Upper lobe of left lung (tissue), 6 donors: ENCODE measurements at places on chromosomes 12 and 14.
A peak's percentile ranks its signal among the peaks of the same experiment; 100 is the strongest.

DNA sequence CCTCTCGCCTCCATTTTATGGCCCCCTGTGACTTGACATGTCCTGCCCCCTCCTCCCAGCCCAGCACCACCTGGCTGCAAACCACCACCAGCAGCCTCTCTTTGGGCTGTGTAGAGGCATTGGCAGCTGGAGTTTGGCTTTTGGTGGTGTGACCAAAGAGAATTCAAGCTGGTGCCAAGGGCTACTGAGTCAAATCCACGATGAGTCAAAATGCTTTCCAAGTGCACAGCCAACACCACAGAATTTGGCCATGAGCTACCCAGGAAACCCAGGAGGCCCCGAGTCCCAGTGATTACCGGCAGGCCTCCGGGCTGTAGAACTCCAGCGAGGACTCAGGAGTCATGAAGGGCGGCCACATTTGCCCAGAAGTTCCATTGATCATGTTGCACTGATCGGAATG is 53.8 kb downstream of the SCARB1 start:
- H3K4me3 ChIP-seq, result no peak overlapping the region
- peaks cover under 1% of the 10 kb centered on the region for H3K4me1 ChIP-seq
- no peaks in the 10 kb centered on the region for H3K27me3 ChIP-seq
- DNase-seq, result no peak

- no peak overlapping the region for H3K4me3 ChIP-seq
- no peaks in the 10 kb centered on the region for H3K4me1 ChIP-seq
- H3K27me3 ChIP-seq, result no peaks in the 10 kb centered on the region
- H3K27ac ChIP-seq, result no peak overlapping the region
Measured at GRCh38 chr14:90987140-90987539, 73.3 kb downstream of the RPS6KA5 start.

GRCh38 chr14:29911810-29912209 is 15.8 kb downstream of the PRKD1 start:
- no peak for DNase-seq
- no peak overlapping the region for H3K27ac ChIP-seq
- H3K27me3 ChIP-seq, result no peaks in the 10 kb centered on the region
- no peak overlapping the region for H3K4me3 ChIP-seq

DNA sequence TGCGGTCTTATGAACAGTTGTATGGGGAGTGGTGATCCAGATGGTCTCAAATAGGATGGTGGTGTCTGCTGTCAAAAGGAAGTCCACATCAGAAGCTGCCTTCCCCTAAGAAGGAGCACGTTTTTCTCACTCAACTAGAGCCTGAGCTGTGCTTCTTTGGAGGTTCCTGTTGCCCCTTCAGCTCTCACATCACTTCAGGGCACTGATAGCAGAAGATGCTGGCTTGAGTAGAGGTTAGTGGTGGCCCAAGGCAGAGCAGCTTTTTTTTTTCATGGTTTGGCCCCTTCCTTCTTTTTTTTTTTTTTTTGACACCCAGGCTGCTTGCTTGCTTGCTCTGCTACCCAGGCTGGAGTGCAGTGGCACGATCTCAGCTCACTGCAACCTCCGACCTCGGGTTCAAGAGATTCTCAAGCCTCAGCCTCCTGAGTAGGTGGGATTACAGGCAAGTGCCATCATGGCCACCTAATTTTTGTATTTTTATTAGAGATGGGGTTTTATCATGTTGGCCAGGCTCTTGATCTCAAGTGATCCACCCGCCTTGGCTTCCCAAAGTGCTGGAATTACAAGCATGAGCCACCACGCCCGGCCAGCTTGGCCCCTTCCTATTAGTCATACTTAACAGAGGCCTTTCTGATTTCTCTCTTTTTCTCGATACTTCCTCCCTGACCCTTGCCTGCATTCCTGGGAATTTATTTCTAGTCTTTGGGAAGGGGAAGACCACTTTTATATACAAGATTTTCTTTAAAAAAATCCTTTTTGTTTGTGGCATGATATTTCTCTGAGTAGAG is 31.6 kb downstream of the KLRD1 start:
- H3K36me3 ChIP-seq, result no peaks in the 10 kb centered on the region
- H3K27me3 ChIP-seq, result no peaks in the 10 kb centered on the region
- H3K27ac ChIP-seq, result no peak overlapping the region
- H3K4me1 ChIP-seq, result no peaks in the 10 kb centered on the region
- no peak for DNase-seq

- no peak for DNase-seq
- H3K27me3 ChIP-seq, result no peaks in the 10 kb centered on the region
- peak overlapping the region; percentile 77 for H3K4me3 ChIP-seq
- peak overlapping the region; percentile 59 for H3K27ac ChIP-seq
Measured at GRCh38 chr14:64465831-64466554, 694 bp downstream of the AKAP5 start.

DNA sequence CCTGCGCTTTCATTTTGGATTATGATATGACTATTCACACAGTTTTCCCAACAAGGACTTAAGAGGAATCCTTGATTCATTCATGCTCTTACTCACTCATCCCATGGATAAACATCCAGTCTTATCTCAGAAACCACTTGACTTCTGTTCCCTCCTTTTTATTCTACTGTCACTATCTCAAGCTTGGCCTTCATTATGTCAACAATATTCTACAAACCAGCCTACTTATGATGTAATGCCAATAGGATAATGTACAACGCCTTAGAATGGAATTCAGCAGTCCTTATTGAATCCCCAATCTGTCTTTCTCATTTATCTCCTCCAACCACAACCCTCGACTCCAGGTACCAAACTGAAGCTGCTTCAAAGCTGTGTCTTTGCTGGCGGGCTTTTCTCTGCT is 448.5 kb downstream of the PDZRN4 start:
- H3K4me3 ChIP-seq, result no peak overlapping the region
- no peaks in the 10 kb centered on the region for H3K36me3 ChIP-seq
- no peaks in the 10 kb centered on the region for H3K4me1 ChIP-seq
- no peaks in the 10 kb centered on the region for H3K27me3 ChIP-seq
- DNase-seq, result no peak
- no peak overlapping the region for H3K27ac ChIP-seq

GRCh38 chr12:89962648-89963047 is 254.0 kb upstream of the ATP2B1 start:
- H3K4me1 ChIP-seq, result no peaks in the 10 kb centered on the region
- H3K36me3 ChIP-seq, result no peaks in the 10 kb centered on the region
- H3K27me3 ChIP-seq, result no peaks in the 10 kb centered on the region
- no peak for DNase-seq
- no peak overlapping the region for H3K4me3 ChIP-seq

GRCh38 chr14:60349663-60350365 is 100.8 kb downstream of the PPM1A start:
- H3K36me3 ChIP-seq, result no peaks in the 10 kb centered on the region
- H3K27ac ChIP-seq, result no peak overlapping the region
- H3K4me1 ChIP-seq, result no peaks in the 10 kb centered on the region
- H3K27me3 ChIP-seq, result no peaks in the 10 kb centered on the region
- no peak overlapping the region for H3K4me3 ChIP-seq
- DNase-seq, result no peak

DNA sequence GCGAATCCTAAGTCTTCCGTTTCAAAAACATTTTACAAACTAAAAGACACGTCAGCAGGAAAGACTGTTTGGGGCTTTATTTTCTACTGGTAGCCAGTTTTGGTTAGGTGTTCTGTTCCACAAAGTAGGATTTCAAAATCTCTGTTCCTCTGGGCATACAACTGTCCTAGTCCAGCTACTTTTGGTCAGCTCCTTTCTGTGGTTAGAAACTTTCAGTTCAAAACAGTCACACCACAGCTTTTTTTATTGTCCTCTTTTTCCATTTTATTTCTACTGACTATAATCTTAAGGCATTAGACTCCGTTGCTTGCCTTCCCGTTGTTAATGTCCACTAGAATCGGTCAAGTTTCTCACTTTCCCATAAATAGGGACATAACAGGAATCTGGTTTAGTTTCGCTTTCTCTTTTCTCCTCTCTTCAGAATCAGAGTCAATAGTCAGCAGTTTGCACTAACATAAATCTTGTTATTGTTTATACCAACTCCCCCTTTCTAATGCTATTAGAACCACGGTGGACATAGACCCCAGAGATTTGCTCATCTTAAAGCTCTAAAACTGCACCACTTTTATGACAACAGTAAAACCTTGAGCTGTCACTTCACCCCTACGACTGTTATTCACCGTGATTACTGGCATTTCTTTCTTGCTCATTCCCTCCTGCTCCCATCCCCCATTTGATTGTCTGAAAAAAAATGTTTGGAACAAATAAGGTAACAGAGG is 41.5 kb upstream of the NPAS3 start:
- no peaks in the 10 kb centered on the region for H3K4me1 ChIP-seq
- H3K4me3 ChIP-seq, result peak overlapping the region; percentile 50
- peak overlapping the region; percentile 70 for H3K27ac ChIP-seq
- no peak for DNase-seq
- no peaks in the 10 kb centered on the region for H3K27me3 ChIP-seq

- H3K27me3 ChIP-seq, result no peaks in the 10 kb centered on the region
- H3K4me3 ChIP-seq, result no peak overlapping the region
Measured at GRCh38 chr12:85779768-85780167, 56.4 kb downstream of the RASSF9 start.

- H3K4me3 ChIP-seq, result peak overlapping the region; percentile 46
- DNase-seq, result peak; percentile 82
- H3K4me1 ChIP-seq, result peaks cover 18% of the 10 kb centered on the region
Measured at GRCh38 chr14:65229748-65230728, 127.7 kb upstream of the MAX start.

DNA sequence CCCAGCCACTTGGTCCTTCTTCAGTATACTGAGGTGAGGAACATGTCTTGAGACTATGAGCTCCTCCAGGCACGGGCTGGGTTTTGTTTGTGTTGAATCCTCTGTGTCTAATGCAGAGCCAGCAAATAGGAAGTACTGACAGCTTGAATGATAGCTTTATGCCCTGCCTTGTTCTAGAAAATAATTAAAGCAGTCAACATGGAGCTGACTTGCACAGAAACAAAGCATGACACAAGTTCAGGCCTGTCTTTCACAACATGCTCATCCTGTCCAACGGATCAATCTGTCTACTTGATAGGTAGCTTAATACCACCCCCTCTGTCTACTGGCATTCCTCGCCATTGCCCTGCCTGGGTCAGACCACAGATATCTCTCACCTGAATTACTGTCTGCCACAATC is 140.9 kb downstream of the ESRRB start:
- no peaks in the 10 kb centered on the region for H3K4me1 ChIP-seq
- no peaks in the 10 kb centered on the region for H3K36me3 ChIP-seq
- no peak overlapping the region for H3K4me3 ChIP-seq

- H3K4me3 ChIP-seq, result peak overlapping the region; percentile 49
- peak overlapping the region; percentile 81 for H3K27ac ChIP-seq
- peaks cover 11% of the 10 kb centered on the region for H3K4me1 ChIP-seq
- no peaks in the 10 kb centered on the region for H3K36me3 ChIP-seq
- no peak for DNase-seq
- H3K27me3 ChIP-seq, result no peaks in the 10 kb centered on the region
Measured at GRCh38 chr14:50860478-50861086, 11.3 kb upstream of the ABHD12B start.

- H3K27ac ChIP-seq, result no peak overlapping the region
- H3K4me3 ChIP-seq, result no peak overlapping the region
- H3K27me3 ChIP-seq, result no peaks in the 10 kb centered on the region
- no peaks in the 10 kb centered on the region for H3K36me3 ChIP-seq
- no peaks in the 10 kb centered on the region for H3K4me1 ChIP-seq
Measured at GRCh38 chr14:30195941-30196340, 268.3 kb upstream of the PRKD1 start.

DNA sequence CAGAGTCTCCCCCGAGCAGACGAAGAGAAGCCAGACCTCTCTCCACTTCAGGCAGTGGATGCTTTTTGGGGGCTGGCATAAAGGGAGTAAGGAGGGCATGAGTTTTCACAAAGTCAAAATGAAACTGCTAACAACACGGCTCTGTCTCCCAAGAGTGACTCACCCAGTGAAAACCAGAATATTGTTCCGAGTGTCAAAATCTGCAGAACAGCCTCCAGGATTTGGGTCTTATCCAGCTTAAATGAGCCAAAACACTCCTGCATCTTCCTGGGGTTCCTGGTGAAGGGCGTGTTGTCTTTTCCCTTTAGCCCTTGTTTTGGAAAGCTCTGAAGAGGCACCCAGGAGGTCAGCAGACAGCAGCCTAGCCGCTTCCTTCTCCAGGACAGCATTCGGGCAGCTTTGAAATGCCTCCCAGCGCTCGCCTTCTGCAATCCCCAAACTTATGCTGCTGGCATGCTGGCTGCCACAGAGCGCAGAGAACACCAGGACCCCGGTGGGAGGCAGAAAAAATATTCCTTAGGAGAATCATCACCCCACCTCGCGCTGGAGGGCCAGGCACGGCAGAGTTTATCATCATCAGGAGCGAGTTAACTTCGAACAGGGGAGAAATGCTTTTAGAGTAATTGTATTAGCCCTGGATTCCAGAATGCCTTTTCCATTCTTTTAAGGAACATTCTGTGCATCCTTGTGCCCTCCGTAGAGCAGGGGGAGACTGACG is 117.7 kb upstream of the NCOR2 start:
- no peaks in the 10 kb centered on the region for H3K36me3 ChIP-seq
- no peaks in the 10 kb centered on the region for H3K27me3 ChIP-seq
- H3K4me3 ChIP-seq, result no peak overlapping the region
- DNase-seq, result no peak
- peaks cover 66% of the 10 kb centered on the region for H3K4me1 ChIP-seq
- peak overlapping the region; percentile 77 for H3K27ac ChIP-seq

DNA sequence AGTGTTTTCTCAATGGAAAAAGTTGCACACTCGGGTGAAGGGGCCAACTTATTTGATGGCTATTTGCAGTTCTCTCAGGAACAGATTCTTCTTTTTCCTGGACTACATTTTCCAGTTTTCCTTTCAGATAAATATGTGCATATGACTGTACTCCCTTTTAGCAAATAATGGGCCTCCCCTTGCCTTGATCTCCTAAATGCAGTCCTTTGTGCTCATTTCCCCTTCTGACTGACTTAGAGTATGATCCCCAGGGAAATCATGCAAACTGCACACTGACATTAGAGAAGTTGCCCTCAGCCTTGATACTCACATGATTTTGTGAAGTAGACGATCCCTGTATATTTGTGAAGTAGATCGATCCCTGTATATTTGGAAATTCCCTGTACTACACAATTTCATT is 492.9 kb upstream of the NOVA1 start:
- H3K4me1 ChIP-seq, result no peaks in the 10 kb centered on the region
- H3K27ac ChIP-seq, result no peak overlapping the region
- no peaks in the 10 kb centered on the region for H3K36me3 ChIP-seq
- H3K27me3 ChIP-seq, result no peaks in the 10 kb centered on the region

- no peak overlapping the region for H3K27ac ChIP-seq
- no peak overlapping the region for H3K4me3 ChIP-seq
- no peaks in the 10 kb centered on the region for H3K36me3 ChIP-seq
- H3K27me3 ChIP-seq, result no peaks in the 10 kb centered on the region
Measured at GRCh38 chr14:36019126-36019525, 157.4 kb downstream of the PTCSC3 start.

- no peak overlapping the region for H3K4me3 ChIP-seq
- no peaks in the 10 kb centered on the region for H3K27me3 ChIP-seq
- no peaks in the 10 kb centered on the region for H3K36me3 ChIP-seq
- no peak for DNase-seq
- H3K4me1 ChIP-seq, result no peaks in the 10 kb centered on the region
Measured at GRCh38 chr12:90455756-90456155, 499.2 kb downstream of the CCER1 start.

DNA sequence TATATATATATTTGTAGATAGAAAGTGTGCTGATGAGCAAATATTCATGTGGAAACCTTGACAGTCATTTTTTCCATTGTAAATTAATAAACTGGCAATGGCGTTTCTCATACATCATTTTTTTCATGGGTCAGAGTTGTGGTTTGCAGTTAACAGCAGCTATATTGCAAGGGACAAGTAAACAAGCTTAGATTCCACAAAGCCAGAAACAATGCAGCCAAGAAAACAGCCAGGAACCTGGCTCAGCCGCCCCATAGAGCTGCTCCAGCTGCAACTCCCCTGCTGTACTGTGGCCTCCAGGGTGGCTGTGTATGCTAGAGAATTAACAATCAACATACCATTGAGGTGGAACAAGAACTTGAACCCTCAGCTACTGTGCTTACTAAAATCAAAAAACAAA is 298.2 kb downstream of the TMEM132D start:
- no peaks in the 10 kb centered on the region for H3K36me3 ChIP-seq
- H3K27ac ChIP-seq, result no peak overlapping the region
- no peaks in the 10 kb centered on the region for H3K4me1 ChIP-seq
- H3K4me3 ChIP-seq, result no peak overlapping the region
